SJSA1 (cell line): ENCODE measurements at places on chromosomes 1 and 21.
A peak's percentile ranks its signal among the peaks of the same experiment; 100 is the strongest.

DNA sequence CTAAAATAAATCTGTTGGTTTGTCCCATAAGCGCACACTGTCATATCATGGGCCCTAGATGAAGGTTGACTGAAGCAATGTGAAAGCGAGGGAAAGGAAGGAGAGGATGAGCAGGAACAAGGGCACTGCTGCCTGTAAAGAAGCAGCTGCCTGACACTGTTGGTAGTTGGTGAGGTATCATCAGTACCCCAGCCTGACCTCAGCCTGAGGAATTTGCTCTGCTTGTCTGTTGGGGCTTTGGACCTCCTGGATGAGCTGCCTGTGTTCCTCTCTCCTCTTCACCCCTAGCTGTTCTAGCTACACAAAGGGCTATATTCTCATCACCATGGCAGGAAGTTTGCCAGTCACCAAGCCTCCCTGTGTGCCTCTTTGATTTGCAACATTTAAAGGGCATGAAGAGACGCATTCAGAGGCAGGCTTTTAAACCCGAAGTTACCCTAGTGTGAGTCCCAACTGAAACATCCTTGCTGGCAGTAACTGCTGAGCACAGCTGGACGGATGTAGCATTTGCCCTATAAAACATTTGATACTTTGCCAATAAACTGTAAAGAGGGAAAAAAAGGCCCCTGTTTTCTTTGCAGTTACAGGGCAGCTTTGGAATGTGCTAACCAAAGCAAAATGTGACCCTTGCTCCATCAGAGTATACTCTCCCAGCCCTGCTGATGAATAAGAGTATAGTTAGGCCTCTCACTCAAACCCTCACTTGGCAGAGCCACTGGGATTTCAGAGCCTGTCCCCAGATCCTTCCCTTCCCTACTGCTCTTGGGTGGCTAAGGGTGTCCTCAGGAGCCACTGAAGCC lies 22.2 kb upstream of the SPATA6 start:
- no peak for DNase-seq

GRCh38 chr1:42439940-42440339 lies 15.9 kb downstream of the ZMYND12 start:
- no peak for DNase-seq

- DNase-seq = peak; percentile 51
These were observed 20.7 kb downstream of the CD34 start for GRCh38 chr1:207890136-207890738.

DNA sequence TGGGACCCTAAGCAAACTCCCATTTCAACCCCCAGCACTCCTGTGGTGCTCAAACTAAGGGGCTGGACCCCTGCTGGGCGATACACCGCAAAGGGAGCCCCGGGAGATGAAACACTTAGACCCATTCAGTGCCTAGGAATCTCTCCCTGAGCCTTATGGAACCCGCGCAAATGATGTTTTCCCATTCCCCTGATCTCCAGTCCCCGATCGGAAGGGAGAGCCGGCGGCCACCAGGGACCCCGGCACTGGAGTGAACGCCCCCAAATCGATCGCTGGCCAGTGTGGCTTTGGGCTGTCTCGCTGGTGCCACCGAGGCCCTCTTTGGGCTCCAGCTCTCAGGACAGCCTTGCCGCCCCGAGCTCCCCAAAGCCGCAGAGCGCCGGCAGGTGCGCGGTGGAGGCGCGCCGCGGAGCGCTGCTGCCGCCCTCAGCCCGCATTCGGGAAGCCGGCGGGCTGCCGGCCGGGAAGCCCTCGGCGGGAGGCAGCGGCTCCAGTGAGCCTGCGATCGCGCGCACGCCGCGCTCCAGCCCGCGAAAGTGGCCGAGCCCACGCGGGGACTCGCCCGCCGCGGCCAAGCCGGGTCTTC lies 1.1 kb downstream of the PLXNA2 start:
- no peak for DNase-seq

DNA sequence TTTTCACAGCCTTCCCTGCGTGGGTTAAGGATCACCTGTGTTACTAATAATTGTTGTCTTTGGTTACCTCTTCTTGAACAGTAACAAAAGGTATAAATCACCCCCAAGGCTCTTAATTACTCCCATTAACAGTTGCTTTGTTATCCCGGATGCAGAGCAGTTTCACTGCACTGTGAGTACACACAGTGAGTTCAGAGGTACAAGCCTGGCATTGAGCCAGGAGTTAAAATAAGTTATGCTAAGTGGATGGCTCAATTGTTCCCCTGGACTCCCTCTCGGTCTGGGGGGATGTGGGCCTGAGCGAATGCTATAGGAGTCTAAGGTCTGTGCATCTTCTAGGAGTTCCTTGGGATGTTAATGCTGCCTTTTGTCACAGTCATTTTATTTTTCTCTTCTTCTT lies 258.3 kb downstream of the ATG4C start:
- no peak for DNase-seq

DNA sequence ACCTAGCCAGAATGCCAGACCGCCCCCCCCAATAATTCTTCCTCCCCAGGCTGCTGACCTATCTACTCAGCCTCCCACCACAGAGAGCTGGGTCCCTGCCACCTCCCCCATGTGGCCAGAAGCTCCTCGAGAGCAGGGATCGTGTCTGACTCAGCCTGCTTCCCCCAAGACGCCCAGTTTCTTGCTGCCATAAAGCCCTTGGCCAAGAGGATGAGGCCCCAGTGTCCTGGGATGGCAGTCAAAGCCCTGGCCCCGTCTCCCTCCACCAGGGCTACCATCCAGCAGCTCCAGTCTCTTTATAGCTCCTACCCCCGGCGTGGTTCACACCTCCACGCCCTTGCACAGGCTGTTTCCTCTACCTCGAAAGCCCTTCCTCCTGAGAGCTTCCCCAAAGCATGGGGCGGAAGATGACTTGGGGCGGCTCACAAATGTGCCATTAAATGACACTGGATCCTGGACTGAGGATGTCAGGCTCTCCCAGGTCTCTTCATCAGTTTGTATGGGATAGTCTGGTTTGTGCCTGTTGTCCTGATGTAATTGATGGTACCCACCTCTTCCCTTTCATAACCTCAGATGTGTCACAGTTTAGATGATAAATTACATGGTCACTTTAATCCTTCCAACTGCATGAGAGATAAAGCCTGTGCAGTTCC lies 13.2 kb downstream of the ADGRB2 start:
- no peak for DNase-seq

DNA sequence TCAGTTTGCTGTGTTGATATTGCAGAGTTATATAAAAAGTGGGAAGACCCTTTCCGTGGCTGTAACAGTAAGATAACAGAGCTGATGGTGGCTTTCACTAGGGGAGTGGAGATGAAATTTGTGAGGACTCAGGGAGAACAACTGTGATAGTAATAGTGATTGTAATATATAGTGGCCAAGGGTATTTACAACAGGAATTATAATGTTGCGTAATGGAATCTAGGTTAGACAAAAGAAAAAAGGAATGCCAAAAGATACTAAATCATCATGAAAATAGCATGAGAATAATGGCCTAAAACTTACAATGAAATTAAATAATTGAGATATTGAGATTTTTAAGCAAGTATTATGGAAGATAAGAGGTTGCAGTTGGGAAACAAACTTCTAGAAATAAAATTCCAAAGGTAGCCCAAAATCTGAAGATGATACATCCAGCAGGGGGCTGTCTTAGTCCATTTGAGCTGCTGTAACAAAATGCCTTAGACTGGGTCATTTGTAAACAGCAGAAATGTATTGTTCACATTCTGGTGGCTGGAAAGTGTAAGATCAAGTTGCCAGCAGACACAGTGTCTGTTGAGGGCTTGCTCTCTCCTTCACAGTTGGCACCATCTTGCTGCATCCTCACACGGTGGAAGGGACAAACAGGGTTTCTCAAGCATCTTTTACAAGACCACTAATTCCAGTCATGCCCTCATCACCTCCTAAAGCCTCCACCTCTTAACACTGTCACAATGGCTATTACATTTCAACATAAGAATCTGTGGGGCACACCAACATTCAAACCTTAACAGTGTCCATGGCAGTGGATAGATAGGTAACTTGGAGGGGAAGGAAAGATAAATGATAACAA lies 711.2 kb downstream of the MRPL39 start:
- DNase-seq = peak; percentile 21

DNA sequence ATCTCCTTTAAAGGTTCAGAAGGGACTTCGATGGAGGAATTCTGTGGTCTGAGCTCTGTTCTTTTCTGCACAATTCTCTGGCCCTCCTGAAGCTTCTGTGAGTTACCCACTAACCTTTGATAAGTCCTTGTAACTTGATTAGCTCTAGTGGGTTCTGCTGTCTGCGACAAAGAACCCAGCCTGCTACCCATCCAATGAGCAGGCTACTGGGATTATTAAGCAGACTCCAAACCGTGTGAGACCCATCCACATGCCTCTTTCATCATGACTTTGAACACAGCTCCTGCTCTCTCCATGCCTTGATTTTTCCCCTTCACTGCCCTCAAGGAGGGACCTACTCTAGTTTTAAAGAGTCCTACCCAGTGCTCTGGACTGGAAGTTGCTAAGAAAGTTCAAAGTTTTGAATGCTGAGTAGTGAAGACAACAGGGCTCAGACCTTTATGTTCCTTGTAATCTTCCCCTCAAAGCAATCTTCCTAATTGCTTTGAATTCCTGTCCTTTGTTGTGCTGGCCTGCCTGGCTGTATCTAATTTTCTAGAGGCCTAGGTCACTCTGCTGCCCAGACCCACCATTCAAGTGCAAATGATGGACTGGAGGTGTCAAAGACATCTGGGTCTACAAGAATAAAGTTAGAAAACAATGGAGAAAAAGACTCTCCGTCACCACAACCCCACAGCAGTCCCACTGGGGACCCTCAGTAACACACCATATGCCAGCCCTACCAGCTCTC lies 146.9 kb downstream of the RHOU start:
- DNase-seq = peak; percentile 12

DNA sequence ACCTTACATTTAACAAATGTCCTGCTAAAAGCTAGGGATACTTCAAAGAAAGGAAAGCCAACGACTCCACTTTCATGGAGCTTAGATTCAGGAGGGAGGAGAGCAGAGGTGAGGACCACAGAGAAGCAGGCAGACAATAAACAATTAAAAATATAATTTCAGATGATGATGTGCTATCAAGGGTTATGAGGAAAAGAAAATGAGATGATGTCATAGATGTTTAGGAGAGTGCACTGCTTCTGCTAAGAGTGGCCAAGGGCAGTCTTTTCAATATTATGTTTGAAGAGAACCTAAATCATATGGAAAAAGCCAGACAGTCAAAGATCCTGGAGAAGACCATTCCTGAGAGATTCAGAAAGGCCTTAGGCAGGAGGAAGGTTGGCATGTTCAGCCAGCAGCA lies 66.6 kb upstream of the HOOK1 start:
- no peak for DNase-seq

DNA sequence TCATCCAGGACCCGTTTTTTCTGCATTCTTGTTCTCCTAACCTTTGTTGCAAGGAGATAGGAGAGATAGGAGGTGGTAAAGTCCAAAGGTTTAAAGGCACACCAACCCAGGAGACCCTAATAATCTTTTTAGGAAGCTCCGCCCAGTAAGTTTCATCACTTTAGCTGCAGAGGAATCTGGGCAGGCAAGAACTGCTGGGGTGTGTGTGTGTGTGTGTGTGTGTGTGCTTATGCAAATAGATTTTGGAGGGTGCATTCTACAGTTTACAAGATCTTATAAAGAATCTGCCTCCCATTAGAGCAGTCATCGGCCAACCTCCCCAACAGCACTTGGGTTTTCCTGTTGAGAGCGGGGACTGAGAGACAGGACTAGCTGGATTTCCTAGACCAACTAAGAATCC lies 3.9 kb upstream of the IL10 start:
- DNase-seq = no peak

DNA sequence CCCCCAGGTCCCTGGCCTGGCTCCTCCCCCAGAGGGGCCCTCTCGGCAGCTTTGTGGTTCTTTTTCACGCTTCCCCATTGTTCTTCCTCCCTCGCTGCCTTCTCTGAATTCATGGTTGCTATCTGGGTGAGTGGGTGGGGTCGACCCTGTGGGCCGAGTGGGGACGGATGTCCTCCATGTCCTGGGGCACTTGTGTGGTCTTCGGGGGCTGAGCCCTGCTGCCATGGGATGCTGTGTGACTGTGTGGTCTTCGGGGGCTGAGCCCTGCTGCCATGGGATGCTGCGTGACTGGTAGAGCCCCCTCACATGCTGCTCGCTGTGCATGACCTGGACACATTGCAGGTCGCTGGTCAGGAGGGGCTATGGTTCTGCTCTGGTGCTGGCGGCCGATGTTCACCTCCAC lies 21.6 kb upstream of the DIP2A start:
- DNase-seq = no peak

DNA sequence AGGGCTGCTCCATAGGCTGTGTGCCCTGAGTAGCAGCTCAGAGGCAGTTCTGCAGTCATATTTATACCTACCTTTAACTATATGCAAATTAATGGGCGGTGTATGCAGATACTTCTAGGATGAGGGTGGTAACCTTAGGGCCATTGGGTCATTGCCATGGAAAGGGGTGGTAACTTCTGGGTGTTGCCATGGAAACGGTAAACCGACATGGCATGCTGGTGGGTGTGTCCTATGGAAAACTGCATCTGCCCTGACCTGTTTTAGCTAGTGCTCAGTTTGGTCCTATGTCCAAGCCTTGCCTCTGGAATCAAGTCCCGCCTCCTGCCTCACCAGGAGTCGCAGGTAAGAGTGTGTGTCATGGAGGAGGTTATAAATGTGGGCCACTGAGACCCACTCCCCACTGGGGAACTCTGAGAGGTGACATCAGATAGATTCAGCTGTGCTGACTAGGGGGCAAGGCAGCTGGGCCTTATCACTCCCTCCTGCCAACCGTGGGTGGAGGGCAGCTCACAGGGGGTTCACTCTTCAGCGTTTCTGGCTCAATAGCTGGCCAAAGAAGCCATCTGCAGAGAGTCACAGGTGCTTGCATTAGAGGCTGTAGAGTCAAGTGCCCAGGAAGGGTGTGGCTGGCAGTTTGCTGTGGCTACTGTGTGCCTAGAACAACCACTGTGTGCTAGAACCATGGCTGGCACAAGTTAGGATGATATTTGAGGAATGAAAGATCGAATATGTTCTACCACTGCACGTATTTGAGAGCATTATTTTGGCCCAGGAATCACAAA lies 19.0 kb downstream of the BACE2 start:
- no peak for DNase-seq

DNA sequence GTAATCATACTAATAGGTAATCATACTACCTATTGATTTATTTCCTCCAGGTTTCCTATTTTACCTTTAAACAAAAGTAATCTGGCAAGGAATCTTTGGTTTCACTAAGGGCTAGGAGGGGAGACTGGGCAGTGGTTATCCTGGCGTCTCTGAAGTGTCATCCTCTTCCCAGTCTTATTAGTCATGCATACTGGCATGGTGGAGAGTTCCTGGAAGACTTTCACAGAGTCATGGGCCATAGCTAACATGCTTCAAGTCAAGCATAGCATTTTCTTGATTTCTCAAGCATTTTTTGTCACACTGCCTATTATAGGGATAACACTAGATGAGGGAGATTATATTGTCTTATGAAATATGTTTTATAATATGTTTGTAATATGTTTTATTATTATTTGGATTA lies 64.0 kb upstream of the ASB17 start:
- no peak for DNase-seq

DNA sequence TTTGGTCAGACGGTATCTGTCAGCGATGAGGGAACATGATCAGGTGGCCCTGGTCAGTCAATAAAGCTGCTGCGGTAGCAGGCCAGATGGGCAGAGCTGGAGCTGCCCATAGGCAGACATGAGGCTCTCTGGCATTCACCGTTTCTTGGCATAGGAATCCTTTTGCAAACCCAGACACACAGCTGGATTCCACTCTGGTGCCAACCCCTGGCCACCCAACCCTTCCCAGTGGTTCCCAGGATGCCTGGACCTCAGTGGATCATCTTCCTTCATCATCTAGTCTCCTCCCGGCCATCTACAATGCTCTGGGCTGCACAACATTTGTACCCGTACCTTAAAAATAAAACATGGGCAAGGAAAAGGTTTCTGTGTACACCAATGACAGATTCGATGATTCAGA lies 68.3 kb upstream of the ACTRT2 start:
- no peak for DNase-seq

GRCh38 chr1:59434336-59434735 lies 137.4 kb downstream of the FGGY start:
- peak; percentile 92 for DNase-seq
